NCI-H2171 treated with DMSO at 0.1 percent for 48 hours (cell line): ENCODE measurements at places on chromosomes 4 and X.

DNA sequence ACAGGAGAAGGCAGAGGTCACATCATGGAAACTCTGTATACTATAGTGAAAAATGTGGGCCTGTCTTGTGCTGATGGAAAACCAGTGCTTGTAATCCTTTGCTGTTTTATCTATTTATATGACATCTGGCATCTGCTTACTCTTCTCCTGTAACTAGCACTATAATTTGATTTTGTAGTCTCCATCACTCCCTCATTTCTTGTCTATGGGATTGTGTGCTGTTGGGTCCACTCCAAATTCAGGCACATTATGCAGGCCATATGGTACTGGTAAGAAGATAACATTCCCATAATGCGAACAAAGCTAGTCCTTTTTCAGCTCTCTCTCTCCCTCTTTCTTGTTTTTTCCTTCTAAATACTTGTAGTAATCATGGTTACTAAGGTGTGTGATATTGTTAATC lies 581.2 kb upstream of the IGFBP7 start:
- no peak for DNase-seq

GRCh38 chrX:77342004-77342403 lies 105.2 kb upstream of the FGF16 start:
- DNase-seq = no peak

DNA sequence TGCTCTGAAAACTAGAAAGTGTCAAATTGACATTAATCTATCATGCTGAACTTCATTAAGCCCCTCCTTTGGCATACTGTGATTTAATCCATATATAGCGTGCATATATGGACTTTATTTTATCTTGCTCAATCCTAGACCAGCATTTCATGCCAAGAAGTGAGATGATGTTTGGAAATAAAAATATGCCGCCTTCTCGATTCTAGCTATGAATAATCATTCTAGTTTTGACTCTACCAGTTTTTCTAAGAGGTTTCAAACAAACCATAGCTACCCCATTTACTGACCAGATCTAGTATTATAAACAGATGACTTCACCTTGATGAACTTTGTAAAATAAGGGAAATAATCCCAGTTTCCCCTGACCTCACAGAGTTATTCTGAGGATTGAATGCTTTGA lies 95.0 kb downstream of the ARX start:
- no peak for DNase-seq

- DNase-seq = no peak
Measured at GRCh38 chr4:173432430-173432829, 33.5 kb upstream of the SCRG1 start.

- no peak for DNase-seq
Measured at GRCh38 chr4:108536577-108536976, 83.8 kb upstream of the RPL34 start.

- no peak for DNase-seq
Measured at GRCh38 chrX:118729042-118729652, 1.7 kb downstream of the IL13RA1 start.
